DMS53 (cell line): ENCODE measurements at places on chromosomes 5 and 9.
A peak's percentile ranks its signal among the peaks of the same experiment; 100 is the strongest.

GRCh38 chr9:109439378-109440116, 58.6 kb downstream of the PTPN3 start:
- DNase-seq = no peak

DNA sequence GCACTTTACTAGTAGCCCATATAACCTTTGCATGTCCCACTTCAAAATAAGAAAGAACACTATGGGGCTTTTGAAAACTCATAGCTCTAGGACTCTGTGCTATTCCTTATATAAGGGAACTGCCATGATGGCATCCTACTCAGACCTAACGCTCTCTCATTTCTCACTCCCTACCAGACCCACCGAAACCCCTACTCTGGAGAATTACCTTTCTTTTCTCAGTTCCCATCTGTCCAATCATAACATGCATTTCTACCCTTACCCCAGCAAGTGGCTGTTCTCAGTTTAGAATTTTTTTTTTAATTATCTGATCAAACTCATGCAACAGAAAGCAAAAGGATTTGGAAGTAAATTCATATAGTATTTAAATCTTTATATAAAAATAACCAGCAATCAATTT, 27.3 kb downstream of the CARNMT1 start:
- DNase-seq = no peak

DNA sequence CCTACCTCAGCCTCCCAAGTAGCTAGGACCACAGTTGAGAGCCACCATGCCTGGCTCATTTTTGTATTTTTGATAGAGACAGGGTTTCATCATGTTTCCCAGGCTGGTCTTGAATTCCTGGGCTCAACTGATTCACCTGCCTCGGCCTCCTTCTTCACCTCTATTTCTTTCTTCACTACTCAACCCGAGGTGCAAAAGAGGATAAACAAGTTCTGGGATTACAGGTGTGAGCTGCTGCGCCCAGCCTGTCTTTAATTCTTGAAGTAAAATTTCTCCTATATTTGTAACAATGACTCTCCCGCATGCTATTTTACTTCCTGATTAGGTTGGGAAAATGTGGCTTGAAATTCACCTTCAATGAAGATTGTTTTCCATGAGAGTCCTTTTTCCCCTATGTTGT, 46.4 kb downstream of the CAST start:
- DNase-seq = no peak

DNA sequence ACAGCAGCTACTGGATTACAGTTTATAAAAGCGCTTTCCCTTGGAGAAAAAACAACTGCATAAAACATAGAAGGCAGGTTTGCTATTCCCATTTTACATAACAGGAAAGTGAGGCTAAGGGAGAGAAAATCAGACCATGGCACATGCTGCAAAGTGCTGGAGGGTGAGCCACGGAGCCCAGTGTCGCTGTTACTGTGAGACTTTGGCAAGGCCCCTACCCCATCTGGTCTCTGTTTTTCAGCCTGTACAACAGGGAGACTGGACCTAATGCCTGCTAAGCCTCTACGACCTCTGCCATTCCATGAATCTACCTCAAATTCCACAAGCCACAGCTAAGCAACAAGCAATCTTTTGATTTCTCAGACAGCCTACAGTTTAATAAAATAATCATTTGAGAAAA, 139.2 kb downstream of the GABBR2 start:
- no peak for DNase-seq

- DNase-seq = no peak
Observed at GRCh38 chr5:154341620-154342019, 104.2 kb upstream of the SAP30L start.

DNA sequence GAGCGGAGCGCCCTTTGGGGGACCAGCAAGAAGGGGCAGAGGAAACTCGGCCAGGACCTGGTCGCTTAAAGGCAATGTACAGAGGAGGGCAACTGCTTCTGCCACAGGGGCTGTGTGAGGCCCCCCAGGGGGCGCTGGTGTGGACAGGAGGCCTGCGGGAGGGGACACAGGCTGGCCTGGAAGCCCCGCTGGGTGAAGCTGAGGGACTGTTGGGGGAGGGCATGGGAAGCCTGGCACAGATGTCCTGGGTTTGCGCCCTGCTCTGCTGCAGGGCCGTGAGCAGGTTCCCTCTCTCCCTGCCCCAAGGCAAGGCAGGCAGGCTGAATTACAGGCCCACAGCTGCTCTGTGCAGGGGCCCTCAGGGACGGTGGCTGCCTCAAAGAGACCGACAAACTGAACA, 5.4 kb downstream of the MED22 start:
- peak; percentile 30 for DNase-seq

GRCh38 chr9:9574080-9574479, 1038.7 kb downstream of the PTPRD start:
- no peak for DNase-seq

GRCh38 chr5:63323926-63324325, 638.3 kb downstream of the HTR1A start:
- DNase-seq = no peak

GRCh38 chr9:114288193-114289091, 34.5 kb upstream of the ORM1 start:
- peak; percentile 60 for DNase-seq

DNA sequence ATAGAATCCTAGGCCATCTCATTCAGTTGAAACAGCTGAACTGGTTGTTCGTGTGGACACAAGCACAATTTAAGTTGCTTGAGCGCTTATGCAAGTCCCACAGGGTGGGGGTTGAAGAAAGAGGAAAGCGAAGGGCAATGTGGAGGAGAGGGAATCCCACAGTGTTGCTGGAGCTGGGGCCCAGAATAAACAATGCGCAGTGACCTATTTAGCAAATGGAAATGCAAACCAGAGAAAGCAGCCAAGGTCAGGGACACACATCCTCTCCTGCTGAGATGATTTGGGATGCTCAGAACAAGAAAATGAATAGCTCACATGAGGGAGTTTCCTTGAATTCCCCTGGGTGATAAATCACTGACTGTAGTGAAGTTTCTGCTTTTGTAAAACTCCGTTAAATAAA, 838.3 kb downstream of the TLE4 start:
- no peak for DNase-seq

DNA sequence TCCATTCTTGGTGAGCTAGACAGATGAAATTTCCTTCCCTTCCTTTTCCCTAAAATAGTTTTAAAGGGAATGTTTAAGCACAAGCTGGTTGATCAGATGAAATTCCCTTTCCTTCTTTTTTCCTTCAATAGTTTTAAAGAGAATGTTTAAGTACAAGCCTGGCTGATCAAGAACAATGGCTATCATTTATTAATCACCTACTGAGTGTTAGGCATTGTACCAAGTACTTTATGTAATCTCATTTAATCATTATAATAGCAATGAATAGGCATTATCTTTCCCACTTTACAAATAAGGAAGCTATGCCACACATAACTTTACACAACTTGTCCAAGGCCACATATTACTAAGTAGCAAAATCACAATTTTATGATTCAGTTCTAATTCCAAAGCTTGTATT, 152.0 kb upstream of the ACOT12 start:
- DNase-seq = no peak

DNA sequence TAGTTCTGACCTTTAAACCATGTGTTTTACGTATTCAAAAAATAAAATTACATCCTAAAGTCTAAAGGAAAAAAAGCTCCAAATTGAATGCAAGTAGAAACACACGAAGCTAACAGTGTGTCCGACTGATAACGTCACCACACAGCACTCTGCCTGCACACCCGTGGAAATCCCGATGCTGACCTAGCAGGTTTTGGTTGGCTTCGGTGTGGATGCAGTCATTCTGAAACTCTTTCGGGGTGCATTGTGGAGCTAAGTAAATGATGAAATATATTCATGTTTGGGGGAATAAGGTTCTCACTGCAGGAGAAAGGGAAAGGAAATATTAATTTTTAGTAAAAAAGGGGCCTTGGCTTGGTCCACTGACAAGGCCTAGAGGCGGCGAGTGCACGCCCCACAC, 2.0 kb downstream of the RASGEF1C start:
- DNase-seq = no peak

GRCh38 chr5:143449772-143450171, 46.3 kb upstream of the NR3C1 start:
- DNase-seq = no peak

- no peak for DNase-seq
Observed at GRCh38 chr5:58786035-58786434, 203.2 kb downstream of the RAB3C start.

GRCh38 chr5:126595486-126596083, 566 bp upstream of the ALDH7A1 start:
- DNase-seq = no peak

GRCh38 chr9:23849379-23850035, 23.5 kb upstream of the ELAVL2 start:
- DNase-seq = peak; percentile 35

DNA sequence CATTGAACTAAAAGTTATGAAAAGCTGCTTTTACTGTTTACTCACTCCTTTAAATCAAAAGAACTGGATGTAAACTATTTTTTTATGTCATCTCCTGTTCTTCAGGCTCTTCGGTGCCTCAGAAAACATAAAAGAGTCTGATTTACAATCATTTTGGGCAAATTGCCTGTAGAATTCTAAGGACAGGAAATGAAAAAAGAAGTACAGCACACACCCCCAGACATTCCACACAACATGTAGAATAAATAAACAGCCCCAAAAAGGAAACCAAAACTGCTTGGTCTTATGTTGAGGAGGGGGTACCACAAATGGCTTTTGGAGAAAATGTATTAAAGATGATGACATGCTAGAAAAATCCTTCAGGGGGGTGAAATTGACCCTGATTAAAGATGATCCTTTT, 57.2 kb downstream of the ITGA1 start:
- no peak for DNase-seq

GRCh38 chr9:6925836-6926235, 168.1 kb downstream of the KDM4C start:
- no peak for DNase-seq

DNA sequence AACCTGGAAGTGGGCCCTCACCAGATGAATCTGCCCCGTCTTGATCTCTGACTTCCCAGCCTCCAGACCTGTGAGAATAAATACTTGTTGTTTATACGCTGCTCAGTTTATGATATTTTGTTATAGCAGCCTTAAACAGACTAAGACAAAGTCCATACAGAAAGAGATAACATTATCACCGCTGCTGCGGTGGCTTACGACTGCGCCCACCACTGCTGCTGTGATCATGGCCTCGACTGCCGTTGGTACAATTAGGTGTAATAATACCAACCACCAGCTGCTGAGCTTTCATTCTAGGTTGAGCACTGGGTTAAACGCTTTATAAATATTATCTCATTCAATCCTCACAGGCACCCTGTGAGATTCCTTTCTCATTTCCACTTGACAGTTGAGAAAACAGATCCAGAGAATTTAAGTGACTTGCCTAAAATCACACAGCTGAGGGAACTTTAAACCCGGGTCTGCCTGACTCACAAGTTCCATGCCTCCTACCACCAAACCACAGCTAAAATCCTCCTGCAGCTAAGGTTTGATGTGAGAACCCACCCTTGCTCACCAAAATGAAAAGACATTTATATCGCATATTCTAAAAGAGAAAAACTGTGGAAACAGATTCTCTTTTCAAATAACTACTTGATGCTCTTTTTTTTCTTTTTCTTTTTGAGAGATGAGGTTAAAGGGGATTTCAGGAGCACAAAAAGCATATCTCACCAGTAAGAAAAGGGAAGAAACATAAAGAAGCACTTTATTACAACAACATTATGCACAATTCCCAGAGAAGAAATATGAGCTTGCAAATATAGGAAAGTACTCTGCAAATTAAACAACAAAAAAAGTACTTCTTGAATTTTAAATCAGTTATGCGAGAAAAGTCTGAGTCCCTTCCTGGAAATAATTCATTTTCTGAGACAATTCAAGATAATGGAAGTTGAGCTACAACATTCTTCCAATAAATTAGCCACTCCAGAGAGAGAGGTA, 23.9 kb downstream of the GOLM1 start:
- no peak for DNase-seq

GRCh38 chr9:95985440-95986055, 110.1 kb downstream of the ERCC6L2 start:
- no peak for DNase-seq

DNA sequence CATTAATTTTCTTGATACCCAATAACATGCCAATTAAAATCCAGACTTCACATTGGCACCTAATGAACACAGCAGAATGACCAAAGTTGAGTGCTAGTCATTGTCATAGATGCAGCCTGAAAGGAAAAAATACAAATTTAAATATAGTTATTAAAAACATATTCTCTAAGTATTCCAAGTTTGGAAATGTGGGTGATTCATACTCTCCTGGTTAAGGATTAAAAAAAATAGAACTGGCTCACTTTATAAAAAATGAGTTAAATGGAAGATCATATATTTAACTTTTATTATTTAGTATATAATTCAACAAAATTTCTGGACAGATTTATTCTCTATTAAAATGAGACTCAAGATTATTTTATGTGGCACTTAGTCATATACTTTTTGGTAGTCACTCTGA, 33.2 kb upstream of the RICTOR start:
- no peak for DNase-seq

DNA sequence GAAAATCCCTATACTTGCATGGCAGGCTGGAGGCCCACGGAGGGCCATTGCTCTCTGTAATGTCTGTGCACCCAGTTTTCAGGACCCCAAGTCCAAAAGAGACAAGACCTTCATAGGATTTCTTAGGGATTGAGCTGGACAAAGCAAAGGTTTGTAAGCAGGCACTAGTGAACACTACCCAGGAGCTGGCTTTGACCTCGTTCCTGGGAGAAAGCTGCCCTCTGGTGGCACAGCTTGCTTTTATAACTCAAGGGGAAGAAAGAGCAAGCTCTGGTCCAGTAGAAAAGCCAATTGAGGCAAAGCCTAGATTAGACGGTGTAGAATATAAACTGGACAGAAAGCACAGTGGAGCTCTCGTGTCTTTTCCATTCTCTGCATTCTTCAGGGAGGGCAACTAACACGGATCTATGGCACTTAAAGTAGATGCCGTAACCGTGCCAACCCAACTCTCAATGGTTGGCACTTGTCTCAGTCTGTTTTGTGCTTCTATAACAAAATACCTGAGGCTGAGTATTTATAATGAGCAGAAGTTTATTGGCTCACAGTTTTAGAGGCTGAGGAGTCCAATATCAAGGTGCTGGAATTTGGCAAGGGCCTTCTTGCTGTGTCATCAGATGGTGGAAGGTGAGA, 7.9 kb downstream of the GABRP start:
- DNase-seq = peak; percentile 85

GRCh38 chr9:124262649-124262972, 4.9 kb downstream of the NEK6 start:
- no peak for DNase-seq

DNA sequence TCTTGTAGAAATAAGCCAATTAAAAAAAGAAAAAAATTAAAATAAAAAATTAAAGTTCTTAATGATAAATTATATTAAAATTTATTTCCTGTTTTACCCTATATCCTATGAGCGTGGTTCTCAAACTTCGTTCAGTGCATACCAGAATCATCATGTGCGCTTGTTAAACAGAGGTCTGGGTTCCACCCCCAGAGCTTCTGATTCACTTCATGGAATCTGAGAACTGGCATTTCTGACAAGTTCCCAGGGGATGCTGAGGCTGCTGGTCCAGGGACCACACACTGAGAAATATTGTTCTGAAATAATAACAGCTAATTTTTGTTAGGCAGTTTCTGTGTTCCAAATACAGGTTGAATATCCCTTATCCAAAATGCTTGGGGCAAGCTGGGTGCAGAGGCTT, 79.3 kb downstream of the TMC1 start:
- no peak for DNase-seq
